ENCODE measurements at places on chromosomes 2 and 18.

DNA sequence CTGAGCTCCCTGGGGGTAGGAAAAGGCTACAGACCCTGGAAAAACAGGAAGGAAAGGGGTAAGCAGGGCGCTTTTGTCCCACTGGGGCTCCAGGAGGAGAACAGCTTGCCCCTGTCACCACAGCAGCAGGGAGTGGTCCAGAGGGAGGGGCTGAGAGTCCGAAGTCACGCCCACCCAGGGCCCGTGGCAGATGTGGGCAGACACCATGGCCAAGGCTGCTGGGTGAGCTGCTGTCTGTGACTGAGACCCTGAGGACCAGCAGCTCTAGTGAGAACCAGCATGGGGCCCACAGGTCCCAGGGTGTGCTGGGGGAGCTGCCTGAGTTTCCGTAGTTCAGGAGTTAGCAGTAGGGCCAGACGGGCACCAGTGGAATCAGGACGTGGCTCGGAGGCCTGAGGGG is 162.0 kb downstream of the SPP2 start:
- no peak for DNase-seq

DNA sequence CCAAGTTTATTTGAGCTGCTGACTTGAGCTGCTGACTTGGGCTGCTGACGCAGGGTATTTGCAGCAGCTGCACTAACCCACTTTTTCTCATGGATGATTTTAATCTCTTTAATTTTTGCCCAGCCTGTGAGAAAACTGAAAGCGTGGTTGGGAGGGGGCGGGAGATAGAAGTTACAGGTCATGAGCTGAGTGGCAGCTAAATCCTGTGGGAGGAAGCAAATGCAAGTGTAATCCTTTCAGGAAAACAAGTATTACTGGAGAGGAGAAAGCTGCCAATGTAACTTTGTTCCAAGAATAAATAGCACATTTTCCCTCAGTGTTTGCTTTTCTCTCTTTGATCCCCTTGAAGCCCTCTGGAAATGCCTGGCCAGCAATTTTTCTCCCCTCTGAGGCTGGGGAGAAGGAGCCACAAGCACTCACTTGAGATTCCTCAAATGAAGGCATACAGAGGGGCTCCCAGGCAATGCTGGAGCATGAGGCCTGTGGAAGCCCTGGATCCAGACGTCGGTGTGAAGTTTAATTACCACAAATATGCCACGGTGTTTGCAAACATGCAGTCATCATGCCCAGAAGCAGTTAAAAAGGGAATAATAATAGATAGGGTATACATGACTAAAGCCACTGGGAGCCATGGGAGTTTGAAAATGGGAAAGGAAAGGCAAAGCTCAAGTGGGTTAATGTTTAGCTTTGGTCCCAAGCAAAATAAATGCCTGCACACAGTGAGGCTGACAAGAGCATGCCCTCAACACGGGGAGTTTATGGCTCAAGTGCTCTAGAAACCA is 10.4 kb upstream of the EVA1A start:
- no peak for DNase-seq

DNA sequence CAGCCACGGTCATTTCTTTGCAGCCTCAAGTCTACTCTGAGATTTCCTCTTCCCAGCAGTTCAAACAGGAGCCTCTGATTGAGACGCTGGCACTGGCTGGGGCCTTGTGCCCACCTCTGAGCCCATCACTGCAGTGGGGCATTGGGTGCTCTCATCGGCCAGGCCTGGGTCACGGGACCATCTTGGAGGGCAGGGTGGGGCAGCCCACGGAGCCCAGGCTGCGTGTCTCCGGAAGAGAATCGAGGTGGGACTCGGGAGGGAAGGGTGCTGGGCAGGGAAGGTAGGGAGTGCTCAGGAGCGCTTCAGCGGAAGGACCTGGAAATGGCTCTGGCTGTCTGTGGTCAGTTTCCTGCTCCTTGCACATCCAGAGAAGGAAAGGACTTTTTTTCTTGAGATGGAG is 82.4 kb downstream of the RTP5 start:
- DNase-seq: no peak

- no peak for DNase-seq
Observed at GRCh38 chr18:70377317-70377799, 88.5 kb downstream of the SOCS6 start.

GRCh38 chr2:29394311-29394980 is 279.2 kb downstream of the CLIP4 start:
- no peak for DNase-seq

All from inflammatory macrophage (primary cell).